NCI-H1092 (cell line): ENCODE measurements at places on chromosomes 3 and 15.

DNA sequence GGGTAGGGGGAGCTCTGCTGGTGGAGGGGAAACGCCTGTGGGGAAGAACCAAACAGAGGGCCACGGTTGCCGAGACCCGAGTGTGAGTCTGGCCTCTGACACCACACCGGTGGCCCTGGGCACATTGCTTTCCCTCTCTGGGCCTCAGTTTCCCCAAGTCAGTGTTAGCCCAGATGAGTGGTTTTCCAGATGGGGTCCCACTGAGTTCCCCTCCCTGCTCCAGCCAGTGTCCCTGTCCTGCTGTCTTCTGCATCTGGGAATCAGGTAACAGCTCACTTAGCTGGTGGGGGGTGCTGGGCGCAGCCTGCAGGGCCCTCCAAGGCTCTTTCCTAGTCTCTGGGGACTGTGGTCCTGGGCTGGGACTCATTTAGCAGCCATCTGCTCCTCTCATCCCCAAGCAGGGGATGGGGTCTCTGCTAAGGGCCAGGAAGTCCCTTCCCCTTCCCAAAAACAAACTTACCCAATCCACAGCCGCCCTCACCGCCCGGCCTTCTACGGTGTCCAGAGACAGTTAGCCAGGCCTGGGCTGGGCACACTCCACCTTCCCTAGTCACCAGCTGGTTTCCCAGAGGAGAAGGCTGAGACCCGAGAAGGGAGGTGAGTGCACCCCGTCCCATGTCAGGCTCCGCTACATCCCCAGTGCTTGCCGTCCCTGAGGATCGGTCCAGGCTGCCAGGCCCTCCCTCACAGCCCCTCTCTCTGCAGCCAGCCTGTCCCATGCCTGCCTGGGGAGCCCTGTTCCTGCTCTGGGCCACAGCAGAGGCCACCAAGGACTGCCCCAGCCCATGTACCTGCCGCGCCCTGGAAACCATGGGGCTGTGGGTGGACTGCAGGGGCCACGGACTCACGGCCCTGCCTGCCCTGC lies 676 bp downstream of the GP9 start:
- DNase-seq: no peak

- DNase-seq: no peak
These were observed 1.9 kb downstream of the TMIE start for GRCh38 chr3:46703013-46703520.

DNA sequence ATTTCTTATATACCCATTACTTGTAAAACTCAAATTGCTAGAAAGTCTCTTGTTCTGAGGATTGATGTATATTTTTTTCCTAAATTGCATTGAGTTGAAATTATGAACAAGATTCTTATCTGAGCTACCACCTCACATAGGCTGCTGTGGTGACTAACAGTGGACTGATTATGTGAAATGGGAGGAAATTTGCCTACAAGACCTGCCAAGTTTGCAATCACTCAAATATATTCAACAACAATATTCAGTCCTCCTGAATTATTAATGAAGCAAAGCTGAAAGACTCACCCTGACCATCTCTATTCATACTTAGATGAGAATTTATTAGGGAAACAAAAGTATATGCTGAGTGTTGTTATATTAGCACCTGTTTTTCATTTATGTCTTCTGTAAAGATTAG lies 412.6 kb upstream of the SEMA6D start:
- no peak for DNase-seq

GRCh38 chr3:172616031-172616461 lies 92.8 kb upstream of the TNFSF10 start:
- no peak for DNase-seq

DNA sequence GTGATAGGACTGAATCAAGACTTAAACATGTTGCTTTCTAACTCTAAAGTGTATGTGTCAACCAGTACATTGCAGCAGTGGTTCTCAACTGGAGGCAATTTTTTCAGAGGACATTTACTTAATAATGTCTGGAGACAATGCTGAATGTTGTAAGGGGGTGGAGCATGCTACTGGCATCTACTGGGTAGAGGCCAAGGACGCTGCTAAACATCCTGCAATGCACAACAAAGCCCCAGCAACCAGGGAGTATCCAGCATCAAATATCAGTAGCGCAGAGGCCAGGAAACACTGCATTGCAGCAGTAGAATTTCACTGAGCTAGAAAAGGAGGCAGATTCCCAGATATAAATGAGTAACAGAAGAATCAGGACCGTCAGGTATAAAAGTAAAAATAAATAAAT lies 79.8 kb upstream of the GRM7 start:
- DNase-seq: no peak

DNA sequence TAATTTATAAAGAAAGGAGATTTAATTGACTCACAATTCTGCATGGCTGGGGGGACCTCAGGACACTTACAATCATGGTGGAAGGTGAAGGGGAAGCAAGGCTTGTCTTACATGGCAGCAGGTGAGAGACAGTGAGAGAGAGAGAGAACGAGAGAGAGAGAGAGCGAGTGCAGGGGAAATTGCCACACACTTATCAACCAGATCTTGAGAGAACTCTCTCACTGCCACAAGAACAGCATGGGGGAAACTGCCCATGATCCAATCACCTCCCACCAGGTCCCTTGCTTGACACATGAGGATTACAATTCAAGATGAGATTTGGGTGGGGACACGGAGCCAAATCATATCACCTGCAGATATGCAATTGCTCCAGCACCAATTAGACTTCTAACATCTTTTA lies 7.1 kb upstream of the RPL39L start:
- no peak for DNase-seq

DNA sequence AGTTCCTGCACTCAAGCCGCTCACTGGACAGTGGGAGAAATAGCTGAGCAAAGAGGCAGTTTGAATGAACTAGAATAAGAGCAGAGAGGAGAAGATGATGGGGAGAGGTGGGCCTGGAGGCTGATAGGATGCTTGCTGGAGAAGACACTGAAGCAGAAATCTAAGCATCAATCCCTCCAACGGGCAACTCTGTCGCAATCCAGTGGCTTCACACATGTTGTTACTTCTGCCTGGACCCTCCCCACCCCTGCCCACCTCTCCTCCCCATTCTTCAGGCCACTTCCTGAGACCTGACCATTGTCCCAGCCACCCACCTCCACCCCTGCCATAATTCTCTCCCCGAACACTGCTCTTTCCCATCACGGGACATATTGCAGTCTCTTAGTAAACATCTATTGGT lies 76.0 kb downstream of the SRGAP3 start:
- DNase-seq: no peak

DNA sequence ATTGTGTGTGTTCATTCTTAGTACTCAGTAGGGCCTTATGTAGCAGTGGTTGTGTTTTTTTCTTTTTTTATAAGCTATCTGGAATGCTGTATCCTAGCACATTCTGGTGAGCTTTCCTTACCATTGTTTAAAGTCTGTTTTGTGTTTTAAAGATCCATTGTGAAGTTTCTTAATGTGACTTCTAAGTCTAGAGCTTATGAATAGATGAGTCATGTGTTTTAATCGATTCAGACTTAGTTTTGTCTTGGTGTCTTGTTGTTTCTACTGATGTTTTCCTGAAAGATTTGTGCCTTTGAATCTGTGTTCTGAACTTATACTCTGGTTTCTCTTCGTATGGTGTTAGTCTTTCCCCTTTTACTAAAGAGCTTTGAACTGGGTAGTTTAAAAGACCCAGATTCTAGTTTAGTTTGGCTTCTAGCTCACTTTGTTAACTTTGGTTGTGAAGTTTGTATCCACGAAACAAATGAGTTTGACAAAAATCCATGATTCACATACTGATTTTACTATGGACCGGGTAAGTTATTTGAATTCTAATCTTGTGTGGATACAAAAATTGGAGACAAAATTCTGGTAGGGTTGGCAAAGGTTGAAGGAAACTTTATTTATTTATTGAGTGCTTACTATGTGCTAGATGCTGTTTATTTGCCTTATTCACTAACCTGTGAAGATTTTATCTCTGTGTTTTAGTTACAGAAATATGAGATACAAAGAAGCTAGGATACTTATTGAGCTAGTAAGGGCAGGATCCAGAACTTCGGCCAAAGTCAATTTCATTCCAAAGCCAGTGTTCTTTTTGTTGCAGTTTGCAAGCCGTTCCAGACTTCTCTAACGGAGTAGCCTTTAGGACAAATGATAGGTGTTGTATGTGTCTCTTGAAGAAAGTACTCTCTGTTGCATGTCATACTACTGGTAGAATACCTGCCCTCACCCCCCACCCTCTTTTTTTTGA lies 24.8 kb downstream of the AKAP13 start:
- DNase-seq: no peak

GRCh38 chr15:69661871-69662644 lies 209.4 kb downstream of the RPLP1 start:
- DNase-seq: no peak

DNA sequence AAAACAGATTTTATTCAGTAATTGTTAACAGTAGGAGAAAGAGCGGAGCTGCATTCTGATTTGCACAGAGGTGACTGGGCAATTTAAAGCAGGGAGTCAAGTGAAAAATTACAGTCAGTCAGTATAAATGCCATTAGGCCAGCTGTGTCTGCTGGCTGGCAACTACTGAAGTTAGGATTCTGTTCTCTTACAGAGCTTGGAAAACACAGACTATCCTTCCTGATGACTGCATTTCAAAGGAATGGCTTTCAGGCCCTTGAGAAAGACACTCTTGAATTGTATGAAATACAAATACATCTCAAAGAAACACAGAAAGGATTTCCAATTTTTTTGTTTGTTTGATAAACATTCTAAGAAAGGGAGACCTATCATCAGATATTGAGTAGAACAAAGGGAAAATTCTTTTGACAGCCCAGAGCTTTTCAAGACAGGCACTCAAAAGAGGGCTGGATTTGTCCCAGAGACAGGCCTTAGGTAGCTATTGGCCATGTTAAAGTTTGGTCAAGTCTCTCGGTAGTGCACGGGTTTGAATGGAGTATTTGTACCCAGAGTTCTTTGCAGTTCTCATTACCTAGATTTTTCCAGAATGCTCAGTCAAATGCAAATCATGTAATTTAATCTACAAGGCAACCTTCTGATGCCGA lies 551.2 kb upstream of the CCDC54 start:
- no peak for DNase-seq

DNA sequence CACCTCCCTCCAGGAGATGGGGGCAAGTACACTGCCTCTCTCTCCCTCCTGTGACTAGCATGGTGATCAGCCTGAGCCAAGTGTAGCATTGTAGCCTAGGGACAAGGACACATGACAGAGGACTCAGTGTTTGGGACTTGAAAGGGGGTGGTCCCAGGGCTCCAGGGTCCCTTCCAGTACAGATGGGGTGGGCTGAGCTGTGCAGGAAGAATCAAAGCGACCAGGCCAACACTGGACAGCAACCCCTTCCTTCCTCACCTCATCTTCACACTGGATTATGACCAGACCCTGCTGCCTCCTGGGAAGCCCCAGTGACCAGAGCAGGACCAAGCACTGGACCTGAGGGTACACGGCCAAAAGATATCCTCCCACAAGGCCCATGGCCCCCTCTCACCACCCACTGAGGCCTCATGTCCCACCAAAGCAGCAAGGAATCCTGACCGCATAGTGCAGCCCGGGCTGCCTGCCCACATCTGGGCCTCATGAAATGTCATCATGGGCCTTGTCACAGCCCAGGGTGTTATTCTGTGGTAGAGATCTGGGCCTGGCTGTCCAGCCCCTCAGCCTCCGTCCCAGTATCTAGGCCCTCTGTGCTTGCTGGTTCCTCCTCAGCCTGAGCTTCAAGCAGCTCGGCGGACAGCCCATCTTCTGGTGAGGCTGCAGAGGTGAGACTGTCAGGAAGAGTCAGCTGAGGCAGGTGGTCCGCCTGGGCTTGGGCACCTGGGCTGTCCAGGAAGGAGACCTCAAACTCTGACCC lies 9.5 kb downstream of the GORASP1 start:
- no peak for DNase-seq

DNA sequence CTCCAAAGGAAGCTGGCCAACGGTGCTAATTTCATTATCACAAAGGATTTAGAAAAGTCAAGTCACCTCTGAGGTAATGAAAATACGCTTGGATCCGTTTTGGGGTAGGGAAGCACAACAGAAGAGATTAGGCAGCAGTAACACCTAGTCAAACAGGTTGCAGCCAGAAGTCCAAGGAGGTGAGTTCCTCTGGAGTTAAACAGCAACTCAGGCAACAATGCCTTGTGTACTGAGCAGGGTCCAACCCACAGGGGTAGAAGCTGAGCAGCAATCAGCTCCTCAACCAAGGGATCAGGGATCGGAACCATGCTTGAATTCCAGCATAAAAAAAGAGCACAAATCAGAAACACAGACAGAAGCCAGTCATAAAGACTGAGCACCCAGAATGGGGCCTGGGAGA lies 88.1 kb upstream of the SPRED1 start:
- no peak for DNase-seq

GRCh38 chr15:56272454-56272853 lies 28.8 kb upstream of the RFX7 start:
- DNase-seq: no peak

- DNase-seq: no peak
These were observed 187.2 kb downstream of the OSBPL10 start for GRCh38 chr3:31793821-31794220.

DNA sequence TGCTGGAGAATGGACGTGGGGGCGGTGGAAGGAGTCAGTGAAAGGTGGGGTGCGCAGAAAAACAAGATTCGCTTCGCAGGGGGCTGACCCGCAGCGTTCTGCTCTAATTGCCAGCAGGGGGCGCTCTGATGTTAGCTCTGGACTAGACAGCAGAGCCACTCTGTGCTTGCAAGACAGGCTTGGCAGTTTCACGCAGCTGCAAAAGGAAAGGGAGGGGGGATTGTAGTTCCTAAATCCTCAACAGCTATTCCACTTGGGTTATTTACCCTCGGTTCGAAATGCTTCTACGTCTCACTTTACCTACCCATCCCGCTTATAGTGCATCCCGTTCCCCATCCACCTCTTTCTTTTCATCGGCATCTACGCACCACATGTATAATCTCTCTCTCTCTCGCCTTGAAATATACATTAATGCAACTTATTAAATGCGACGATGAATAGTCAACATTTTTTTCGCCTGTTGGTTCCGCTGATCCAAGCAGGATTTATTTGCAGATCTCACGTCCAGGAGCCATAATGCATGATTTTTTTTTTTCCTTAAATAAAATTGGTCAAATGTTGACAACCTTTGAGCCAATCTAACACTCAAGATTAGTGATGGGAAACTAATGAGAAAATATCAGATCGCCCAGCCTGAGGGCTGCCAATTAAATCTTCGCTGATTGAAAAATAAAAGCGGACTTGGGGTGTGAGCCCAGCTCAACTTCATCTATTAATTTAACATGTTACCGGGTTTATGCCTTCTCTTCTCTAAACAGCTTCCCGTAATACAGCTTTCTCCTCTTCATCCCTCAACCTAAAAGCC lies 216.4 kb downstream of the MEIS2 start:
- peak; percentile 53 for DNase-seq
